ENCODE measurements at places on chromosomes 6 and 20.

DNA sequence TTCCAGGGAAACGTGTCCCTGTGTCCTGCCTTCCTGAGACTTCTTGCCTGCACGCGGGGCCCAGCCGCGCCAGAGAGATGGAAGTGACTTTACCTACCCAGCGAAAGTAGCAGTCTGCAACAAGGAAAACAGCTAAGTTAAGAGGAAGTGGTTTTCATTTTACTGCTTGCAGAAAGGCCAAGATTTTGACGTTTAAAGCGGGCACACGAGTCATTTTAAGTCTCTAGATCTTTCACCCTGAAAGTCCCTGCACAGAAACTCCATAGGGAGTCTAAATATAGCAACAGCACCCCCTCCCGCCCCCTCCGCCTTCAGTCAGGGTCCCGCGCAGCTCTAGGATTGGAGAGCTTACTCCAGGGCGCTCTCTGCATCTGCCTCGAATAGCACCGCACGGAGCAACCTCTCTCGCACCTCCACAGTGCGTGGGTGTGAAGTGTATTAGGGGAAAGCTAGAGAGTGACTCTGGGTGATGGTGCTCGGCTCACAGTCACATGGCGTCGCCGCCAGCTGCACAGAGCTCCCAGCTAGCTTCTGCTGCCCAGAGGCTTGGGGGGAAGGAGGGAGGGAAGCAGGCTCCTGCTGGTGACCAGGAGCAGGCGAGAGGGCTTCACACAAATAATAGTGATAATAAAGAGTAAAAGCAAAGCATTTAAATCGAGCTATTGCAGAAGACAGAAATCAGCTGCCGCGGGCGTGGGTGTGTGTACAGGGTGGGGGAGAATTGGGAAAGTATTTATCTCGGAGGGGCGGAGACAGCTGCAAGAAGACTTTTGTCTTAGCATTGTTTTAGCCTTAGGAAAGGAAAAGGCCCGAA is 1.8 kb upstream of the KCNQ5 start:
- DNase-seq: peak; percentile 62

DNA sequence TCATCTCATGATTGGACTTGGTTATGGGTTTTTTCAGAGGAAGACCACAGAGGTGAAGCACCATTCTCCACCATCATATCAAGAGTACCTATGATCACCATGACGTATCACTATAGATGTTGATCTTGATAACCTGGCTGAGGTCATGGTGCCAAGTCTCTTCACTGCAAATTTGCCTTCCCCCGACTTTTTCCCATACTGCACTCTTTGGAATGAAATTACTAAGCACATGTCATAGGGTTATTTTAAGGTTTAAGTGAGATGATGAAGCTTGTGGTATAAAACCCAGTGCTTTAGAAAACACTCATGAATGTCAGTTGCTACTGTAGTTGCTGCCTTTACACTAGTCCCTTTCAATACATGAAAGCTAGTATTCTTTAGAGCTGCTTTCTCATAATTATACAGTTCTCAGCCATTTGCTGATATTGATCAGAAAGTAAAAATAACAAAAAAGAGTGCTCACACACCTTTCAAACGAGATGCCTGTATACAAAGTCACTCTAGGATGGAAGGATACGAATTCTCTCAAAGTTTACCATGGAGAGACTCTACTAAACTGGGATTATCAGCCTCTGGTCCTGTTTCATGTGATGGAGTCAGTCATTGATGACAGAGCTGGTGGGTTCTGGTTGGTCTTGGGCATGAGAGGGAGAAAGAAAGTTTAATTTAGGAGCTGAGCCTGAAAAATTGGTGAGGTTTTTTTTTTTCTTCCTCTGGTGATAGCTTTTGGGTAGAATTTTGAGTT is 228.1 kb downstream of the PRL start:
- DNase-seq: no peak

GRCh38 chr6:41576667-41577066 is 30.5 kb downstream of the FOXP4 start:
- DNase-seq: no peak

- DNase-seq: no peak
Observed at GRCh38 chr6:124970243-124970642, 8.0 kb downstream of the RNF217 start.

DNA sequence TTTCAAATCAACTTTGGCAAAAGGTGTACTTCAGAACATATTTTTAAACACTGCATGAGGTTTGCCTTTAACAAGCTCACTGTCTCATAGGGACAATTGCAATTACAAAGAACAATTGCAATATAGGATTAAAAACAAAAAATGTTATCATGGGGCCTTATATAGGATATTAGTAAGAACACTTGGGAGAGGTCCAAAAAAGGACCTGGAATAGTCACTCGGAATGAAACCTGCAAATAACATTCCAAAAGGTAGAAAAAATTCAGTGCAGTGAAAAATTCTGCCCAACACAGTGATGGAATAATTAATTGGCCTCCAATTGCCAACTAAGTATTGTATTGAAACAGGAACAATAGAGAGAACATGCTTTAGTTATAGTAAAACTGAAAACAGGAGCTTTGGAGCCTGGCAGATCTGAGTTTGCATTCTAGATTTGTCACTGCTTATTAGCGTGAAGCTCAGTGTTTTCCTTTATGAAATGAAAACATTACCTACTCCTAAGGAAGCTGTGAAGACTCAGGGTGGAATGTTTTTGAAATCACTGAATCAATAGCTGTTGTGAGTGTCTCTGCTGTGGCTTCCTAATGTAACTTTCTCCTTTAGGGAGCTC is 172.6 kb upstream of the BMP5 start:
- DNase-seq: no peak

DNA sequence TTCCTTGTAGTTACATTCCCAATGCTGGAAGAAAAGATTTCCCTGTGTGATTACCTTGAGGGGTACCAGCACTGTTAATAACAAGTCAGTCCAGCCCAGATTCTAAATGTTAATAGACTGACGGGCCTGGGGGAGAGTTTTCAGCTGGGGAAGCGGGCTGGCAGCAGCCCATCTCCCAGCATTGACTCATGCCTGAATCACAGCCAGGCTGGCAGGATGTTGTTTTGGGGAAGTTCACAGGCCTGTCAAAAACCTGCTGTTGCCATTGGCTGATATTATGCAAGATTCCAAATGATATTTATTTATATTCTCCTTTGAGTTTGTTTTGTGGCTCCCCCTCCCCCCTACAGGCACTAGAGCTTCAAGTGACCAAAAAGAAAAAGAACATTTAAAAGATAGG is 213.9 kb upstream of the CNR1 start:
- DNase-seq: no peak

- peak; percentile 16 for DNase-seq
Observed at GRCh38 chr6:159929819-159930218, 39.0 kb downstream of the MAS1 start.

- no peak for DNase-seq
Observed at GRCh38 chr6:9576521-9576920, 838.4 kb downstream of the TFAP2A start.

DNA sequence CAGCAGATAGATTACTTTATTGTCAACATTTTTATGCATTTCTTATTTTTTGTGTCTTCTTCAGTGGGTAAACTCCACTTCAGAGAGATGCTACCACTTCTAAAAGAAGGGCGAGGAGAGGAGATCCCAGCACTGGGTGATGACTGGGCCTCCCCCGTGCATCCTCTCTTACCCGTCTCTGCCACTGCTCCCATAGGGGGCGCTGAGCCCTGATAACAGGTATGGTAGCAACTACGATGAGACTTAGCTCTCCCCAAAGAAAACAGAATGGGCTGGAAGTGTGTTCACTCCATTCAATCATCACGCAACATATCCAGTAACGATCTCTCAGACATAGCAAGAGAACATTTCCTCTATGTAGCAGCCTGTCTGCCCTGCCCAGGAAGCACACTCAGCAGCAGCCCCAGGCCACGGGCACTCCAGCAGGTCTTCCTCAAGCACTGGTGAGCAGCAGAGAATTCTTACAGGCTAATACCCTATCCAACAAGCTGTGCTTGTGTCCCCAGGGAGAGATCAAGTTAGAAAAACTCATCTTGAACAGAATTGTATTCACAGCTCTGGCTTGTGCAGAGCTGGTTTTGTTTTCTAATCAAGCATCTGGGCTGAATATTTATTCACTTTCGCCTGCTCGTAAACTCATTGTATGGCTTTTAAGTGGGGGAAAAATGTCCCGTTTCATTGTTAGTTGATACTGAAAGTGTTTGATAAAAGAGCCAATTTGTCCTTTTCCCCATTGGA is 533.1 kb upstream of the CDH4 start:
- no peak for DNase-seq

- DNase-seq: no peak
Observed at GRCh38 chr6:110359556-110359955, 1.4 kb upstream of the METTL24 start.

DNA sequence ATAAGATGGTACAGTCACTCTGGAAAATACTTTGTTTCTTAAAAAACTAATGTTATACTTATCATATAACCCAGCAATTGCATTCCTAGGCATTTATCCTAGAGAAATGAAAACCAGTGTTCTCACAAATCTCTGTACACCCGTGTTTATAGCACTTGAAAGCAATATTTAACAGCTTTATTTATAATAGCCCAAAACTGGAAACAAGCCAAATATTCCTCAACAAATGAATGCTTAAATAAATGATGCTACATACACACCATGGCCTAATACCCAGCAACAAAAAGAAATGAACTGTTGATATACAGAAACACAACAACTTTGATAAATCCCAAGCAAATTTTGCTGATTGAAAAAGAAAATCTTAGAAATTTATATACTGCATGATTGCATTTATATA is 51.3 kb downstream of the GFRA4 start:
- DNase-seq: no peak

DNA sequence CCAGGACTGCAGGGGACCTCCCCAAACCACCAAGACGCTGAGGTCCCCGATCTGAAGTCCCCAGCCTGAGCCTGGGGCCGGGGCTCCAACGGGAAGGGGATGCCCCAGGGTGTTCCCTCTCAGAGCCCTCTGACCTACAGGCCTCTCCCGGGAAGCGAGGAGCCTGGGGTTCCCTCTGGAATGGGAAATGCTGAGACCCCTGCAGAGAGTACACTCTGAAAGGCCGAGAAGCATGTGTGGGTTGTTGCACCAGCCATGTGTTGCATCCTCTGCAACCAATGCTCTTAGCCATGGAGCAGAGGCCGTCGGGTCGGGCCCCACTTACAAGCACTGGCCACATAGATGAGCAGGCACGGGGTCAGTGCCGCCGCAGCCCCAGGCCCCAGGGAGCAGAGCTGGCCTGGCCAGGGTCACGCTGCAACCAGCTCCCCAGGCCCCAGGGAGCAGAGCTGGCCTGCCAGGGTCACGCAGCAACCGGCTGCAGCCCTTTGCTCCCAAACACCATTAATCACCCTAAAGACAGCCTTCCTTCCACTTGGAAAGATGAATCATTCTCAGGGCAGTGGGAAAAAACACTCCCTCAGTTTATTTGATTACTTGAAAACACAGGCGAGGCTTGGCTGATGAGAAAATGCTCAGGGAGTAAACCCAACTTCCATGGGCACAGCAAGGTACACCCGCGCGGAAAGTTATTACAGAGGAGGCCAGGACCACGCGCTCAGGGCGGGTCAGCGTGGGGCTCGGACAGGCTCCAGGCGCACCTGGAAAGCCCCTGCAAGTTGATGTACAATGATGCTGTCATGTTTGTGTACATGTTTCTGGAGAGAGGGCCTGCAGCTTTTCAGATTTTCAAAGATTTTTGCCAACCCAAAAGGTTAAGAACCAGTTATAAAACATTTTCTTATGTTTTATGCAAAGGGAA is 78.0 kb upstream of the AFDN start:
- DNase-seq: no peak

- DNase-seq: no peak
Observed at GRCh38 chr6:101083533-101084175, 202.5 kb upstream of the ASCC3 start.

- DNase-seq: no peak
Observed at GRCh38 chr6:157487110-157487773, 106.3 kb downstream of the ZDHHC14 start.

GRCh38 chr20:45918182-45918737 is 6.3 kb upstream of the PLTP start:
- DNase-seq: no peak

DNA sequence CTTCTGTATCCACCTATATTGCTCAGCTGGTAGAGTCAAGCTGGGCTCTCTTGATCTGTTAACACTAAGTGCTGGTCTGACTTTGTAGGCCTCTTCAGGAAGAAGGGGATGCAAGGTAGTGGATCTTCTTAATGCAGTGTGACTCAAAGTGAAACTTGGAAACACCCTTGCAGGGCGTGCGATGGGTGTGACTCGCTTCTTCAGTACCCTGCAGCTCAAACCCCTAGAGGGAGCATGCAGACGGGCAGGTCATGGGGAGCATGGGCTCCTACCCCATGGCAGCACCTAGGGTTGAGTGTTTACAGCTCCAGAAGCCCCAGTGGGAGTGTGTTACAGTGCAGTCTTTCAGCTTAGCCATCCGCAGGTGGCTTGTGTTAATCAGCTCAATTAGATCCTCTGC is 757 bp upstream of the SAMD3 start:
- DNase-seq: peak; percentile 48

- DNase-seq: no peak
Observed at GRCh38 chr20:31990641-31991338, 19.4 kb upstream of the CCM2L start.

DNA sequence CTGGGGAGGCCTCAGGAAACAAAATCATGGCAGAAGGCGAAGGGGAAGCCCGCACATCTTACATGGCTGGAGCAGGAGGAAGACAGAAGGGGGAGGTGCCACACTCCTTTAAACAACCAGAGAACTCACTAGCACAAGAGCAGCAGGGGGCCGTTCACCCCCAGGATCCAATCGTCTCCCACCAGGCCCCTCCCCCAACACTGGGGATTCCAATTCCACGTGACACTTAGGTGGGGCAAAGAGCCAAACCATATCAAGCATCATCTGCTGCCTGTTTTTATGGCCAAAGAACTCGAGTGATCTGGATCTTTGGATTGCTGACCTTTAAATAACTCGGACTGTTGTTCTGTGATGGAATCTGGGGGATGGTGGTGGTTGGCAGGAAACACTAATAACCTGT is 28.0 kb downstream of the PNLDC1 start:
- DNase-seq: no peak

GRCh38 chr6:38091613-38092012 is 272.1 kb downstream of the ZFAND3 start:
- DNase-seq: no peak

DNA sequence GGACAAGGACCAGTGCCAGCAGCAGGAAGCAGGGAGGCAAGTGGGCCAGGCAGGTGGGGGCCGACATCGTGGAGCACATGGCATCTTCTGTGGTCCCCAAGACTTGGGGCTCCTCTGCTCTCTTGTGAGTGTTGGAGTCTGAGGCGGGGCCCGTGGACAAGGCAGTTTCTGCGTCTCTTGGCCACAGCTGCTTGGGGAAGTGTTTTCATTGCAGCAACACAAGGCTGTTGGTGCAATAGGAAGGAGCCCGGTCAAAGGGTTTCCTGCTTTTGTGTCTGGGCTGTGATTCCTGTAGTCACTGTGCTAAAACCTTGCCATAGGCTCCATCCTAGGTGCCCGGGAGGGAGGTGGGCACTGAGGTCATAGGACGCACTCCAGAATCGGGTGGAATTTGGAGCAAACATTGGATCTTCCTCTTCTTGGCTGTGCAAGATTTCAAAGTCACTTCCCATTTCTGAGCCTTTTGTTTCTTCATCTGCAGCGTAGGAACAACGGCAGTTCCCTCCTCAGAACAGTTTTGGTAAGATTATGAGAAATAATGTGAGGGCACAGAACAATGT is at the start of gene SIRPB2:
SIRPB2 (minus strand) TSS at position 140 of the 560 bp plus-strand sequence; CDS start at position 79, 61 bp downstream.
- DNase-seq: no peak
